ENCODE measurements at places on chromosomes 3 and 15.
A peak's percentile ranks its signal among the peaks of the same experiment; 100 is the strongest.

GRCh38 chr3:40763807-40764206, 239.0 kb downstream of the ZNF621 start:
- DNase-seq, result no peak
- no peaks in the 10 kb centered on the region for H3K27me3 ChIP-seq
- H3K36me3 ChIP-seq, result no peaks in the 10 kb centered on the region
- no peak overlapping the region for H3K27ac ChIP-seq

- H3K4me1 ChIP-seq, result peaks cover 5% of the 10 kb centered on the region
- H3K27ac ChIP-seq, result no peak overlapping the region
- DNase-seq, result no peak
Observed at GRCh38 chr3:78724859-78725258, 1042.9 kb downstream of the ROBO1 start.

DNA sequence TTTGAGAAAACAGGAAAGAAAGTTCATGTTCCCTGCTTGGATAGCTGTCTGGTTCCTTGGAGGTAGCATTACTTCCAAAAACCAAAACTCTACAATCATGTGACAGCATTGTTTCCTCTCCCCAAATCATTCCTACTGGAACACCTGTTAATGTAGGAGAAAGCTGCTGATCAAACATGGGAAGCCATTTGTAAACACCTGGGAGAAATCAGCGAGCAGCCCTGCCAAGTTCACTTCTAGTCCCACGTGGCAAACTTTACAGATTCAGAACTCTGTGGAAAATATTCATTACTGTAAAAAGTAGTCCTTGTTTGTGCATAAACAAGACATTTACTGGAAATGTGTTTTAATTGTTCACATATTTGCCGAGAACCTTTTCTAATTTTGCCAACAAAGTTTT, 275.5 kb upstream of the AZI2 start:
- no peak for DNase-seq
- H3K27ac ChIP-seq, result no peak overlapping the region
- no peak overlapping the region for H3K4me3 ChIP-seq
- H3K27me3 ChIP-seq, result no peaks in the 10 kb centered on the region
- H3K4me1 ChIP-seq, result no peaks in the 10 kb centered on the region

- no peaks in the 10 kb centered on the region for H3K36me3 ChIP-seq
- DNase-seq, result no peak
- no peak overlapping the region for H3K27ac ChIP-seq
- no peaks in the 10 kb centered on the region for H3K4me1 ChIP-seq
- no peak overlapping the region for H3K4me3 ChIP-seq
Observed at GRCh38 chr15:47897525-47897924, 180.2 kb downstream of the SEMA6D start.

DNA sequence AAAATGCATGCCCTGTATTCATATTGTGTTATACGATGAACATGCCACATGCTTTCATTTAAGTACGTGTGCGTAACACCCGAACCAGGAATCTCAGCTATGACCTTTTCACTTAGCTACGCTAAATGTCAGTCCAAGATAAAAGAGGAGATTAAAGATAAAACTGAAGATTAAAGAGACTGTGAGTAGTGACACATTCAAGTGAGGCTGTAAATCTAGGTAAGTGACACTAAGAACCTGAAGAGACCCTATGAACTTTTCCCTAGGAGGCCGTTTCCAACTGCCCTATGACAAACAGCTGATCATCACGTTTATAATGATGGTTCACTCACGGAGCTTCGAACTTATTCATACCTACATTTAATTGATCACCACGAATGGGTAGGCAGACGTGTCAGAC, 32.2 kb downstream of the TFRC start:
- no peak overlapping the region for H3K27ac ChIP-seq
- H3K36me3 ChIP-seq, result peaks cover 70% of the 10 kb centered on the region
- no peaks in the 10 kb centered on the region for H3K4me1 ChIP-seq
- no peak overlapping the region for H3K4me3 ChIP-seq

DNA sequence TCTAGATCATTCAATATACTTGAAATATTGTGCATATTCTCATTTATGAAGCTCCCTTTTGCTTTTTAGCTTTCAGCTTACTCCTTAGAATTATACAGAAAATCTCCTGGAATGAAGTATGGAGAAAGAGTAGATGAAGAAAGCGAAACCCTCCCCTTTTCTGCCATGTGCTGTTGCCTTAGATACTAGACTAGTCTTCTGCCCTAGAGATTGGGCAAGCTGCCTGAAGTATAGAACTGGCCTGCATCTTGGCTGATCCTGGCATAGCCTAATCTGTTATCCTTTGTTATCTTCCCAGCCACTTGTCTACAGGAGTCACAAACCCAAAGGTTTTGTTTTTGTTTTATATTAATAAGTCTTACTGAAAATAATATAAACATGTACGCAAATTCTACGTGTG, 138.8 kb downstream of the RBPMS2 start:
- no peaks in the 10 kb centered on the region for H3K27me3 ChIP-seq
- peaks cover 52% of the 10 kb centered on the region for H3K4me1 ChIP-seq
- no peak overlapping the region for H3K4me3 ChIP-seq
- no peak for DNase-seq

- H3K4me1 ChIP-seq, result no peaks in the 10 kb centered on the region
- no peak overlapping the region for H3K27ac ChIP-seq
- no peak overlapping the region for H3K4me3 ChIP-seq
- no peak for DNase-seq
Observed at GRCh38 chr15:48283396-48284145, 47.7 kb upstream of the DUT start.

- DNase-seq, result no peak
- H3K27ac ChIP-seq, result no peak overlapping the region
- H3K4me1 ChIP-seq, result no peaks in the 10 kb centered on the region
- H3K36me3 ChIP-seq, result no peaks in the 10 kb centered on the region
- H3K27me3 ChIP-seq, result no peaks in the 10 kb centered on the region
Observed at GRCh38 chr15:101520395-101520794, 30.9 kb upstream of the PCSK6 start.

DNA sequence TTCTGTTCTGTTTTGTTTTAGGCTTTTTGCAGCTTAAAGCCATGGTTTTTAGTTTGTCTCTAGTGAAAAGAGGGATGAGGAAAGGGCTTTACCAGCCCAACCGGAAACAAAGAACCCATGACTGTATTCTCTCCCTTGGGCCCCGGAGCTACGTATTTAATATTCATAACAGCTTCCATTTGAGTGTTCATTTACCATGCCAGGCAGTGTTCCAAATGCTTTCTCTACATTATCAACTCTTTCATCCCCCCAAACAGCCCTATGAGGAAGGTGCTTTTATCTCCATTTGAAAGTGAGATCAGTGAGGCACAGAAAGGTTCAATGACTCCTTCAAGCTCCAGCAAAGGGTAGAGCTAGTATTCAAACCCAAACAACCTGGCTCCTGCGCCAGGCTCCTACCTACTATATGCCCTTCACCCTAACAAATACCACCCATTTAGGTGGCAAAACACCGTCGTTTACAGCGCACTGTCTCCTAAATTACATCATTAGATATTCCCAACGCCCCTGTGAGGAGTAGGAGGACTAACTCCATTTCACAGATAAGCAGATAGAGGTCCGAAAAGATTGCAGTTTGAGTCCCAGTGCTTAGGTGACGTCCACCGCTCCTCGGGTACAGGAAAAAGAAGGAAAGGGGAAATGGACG, 27.9 kb downstream of the GTPBP8 start:
- H3K27ac ChIP-seq, result peak overlapping the region; percentile 98
- H3K27me3 ChIP-seq, result no peaks in the 10 kb centered on the region
- peaks cover 13% of the 10 kb centered on the region for H3K4me1 ChIP-seq
- no peak for DNase-seq
- peak overlapping the region; percentile 96 for H3K4me3 ChIP-seq

- H3K4me3 ChIP-seq, result no peak overlapping the region
- DNase-seq, result no peak
- H3K27me3 ChIP-seq, result no peaks in the 10 kb centered on the region
Observed at GRCh38 chr3:122295266-122296062, 29.6 kb upstream of the CSTA start.

DNA sequence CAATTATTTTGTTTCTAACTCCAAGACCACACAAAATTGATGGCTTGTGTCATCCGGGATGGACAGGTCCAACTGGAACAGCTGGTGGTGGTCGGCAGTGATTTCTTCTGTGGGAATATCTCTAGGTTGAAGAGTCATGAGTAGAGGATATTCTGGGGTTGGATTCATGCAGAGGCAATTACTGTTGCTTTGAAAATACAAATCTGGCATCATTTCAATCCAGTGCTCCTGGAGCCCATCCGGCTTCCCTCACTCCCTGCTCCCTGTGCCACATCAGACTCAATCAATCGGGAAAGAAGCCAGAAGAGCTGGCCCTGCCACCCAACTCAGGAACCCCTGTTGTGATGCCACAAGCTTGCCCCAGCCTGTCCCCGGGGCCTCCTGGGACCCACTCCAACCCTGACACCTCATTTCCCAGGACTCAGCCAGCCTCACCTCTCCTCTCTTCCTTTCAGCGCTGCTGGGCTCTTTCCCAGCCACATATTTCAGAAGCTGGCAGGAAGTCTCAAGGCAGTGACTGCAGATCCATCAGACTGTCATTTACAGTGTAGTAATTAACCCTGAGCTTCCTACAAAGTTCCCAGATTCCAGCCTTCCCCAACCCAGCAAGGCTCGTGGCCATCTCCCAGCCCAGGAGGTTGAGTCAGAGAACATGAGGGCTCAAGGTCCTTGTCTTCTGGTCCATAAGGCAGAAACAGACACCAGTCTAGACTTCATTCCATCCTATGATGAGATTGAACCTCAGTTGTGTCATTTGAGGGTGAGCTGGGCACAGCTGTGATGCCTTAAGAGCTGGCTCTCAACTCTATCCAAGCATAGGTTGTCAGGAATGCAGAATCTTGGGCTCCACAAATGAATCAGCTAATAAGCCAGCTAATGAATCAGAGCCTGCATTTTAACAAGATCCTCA, 114.0 kb downstream of the FAM174B start:
- no peaks in the 10 kb centered on the region for H3K4me1 ChIP-seq
- H3K4me3 ChIP-seq, result no peak overlapping the region
- H3K36me3 ChIP-seq, result no peaks in the 10 kb centered on the region
- DNase-seq, result no peak

GRCh38 chr15:40332113-40332781, 8.5 kb downstream of the CCDC9B start:
- no peaks in the 10 kb centered on the region for H3K4me1 ChIP-seq
- H3K36me3 ChIP-seq, result no peaks in the 10 kb centered on the region
- no peaks in the 10 kb centered on the region for H3K27me3 ChIP-seq
- no peak overlapping the region for H3K4me3 ChIP-seq
- peak overlapping the region; percentile 90 for H3K27ac ChIP-seq

- H3K4me3 ChIP-seq, result no peak overlapping the region
- no peak for DNase-seq
- H3K4me1 ChIP-seq, result no peaks in the 10 kb centered on the region
- no peaks in the 10 kb centered on the region for H3K27me3 ChIP-seq
- no peaks in the 10 kb centered on the region for H3K36me3 ChIP-seq
Observed at GRCh38 chr3:124941771-124942170, 7.2 kb upstream of the MUC13 start.

DNA sequence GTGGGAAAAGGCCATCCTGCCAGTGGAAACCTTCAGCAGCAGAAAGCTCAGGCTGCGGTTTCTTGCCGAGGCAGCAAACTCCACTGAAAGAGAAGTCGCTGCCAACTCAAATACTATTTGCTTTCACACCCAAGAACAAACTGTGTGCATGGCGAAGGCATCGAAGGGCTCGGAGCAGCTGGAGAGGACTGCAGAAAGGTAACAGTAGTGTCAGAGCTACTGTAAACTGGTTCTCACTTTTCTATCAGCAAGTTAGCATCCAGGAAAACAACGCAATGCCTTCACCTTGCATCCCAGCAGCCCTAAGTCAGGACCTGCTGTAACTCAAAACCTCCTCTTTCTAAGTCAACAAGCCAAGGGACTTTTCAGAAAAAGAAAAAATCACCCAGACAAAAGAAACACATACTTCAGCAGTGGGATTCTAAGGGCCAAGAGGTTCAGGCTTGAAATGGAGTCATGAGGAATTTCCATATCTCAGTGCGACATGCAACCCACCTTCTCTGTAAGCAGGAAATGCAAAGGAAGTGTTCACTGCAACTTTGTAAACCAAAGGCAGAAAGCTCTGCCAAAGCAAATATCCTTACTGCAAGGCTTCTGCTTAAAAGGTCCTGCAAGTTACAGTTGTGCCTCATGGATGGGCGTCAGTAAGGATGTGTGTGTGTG, 193.5 kb downstream of the FOXP1 start:
- DNase-seq, result no peak
- no peak overlapping the region for H3K27ac ChIP-seq
- no peaks in the 10 kb centered on the region for H3K36me3 ChIP-seq

- no peaks in the 10 kb centered on the region for H3K36me3 ChIP-seq
- H3K4me1 ChIP-seq, result no peaks in the 10 kb centered on the region
- no peaks in the 10 kb centered on the region for H3K27me3 ChIP-seq
- no peak for DNase-seq
- no peak overlapping the region for H3K27ac ChIP-seq
Observed at GRCh38 chr3:194062830-194063229, 73.1 kb upstream of the HES1 start.

DNA sequence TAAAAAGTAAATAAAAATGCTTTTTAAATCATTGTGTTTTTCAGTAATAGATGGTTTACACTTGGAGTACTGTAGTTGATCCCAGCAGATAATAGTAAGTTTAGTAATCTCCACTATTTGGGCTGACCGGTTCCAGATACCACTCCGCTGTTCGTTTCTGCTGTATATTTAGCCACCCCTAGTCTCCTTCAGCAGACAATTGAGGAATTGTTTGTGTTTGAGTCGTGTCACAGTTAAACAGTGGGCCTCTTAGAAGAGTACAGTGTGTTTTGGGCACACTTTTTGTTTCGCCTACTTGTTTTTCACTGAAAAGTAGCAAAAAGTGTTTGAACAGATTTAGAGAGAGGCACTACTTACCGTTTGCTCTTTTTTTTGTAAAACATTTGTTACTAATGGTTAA, 33.2 kb downstream of the PAK2 start:
- H3K27ac ChIP-seq, result peak overlapping the region; percentile 90
- H3K36me3 ChIP-seq, result no peaks in the 10 kb centered on the region
- DNase-seq, result no peak
- no peak overlapping the region for H3K4me3 ChIP-seq

DNA sequence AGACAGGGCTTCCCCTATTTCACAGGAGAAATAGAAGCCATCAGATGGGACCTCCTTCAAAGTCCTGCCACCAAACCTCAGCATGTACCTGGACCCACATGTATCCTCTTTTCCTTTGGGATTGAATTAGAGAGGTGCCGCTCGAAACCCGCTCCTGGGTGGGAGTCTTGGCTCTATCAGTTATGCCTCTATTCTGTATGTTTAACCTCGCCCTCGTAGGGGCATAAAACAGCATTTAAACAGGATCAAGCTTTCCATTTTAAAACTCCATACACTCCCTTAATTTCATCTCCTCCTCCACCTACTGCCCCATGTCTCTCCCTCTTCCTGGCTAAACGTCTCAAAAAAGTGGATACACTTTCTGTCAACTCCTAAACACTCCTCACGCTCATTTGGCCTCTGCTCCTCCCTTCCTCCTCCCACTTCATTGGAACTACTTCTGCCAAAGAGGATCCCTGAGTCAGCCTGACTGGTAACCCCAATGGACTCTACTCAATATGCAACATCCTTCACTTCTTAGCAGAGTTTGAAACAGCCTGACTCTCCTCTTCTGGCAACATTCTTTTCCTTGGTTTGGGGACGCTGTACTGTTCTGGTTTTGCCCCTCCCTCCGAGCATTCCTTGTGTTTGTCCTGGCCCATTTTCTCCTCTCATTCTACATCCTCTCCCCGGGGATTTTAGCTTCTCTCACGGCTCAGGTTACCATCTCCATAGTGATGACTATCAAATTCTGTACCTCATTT, 23.0 kb upstream of the MUC20 start:
- peaks cover 22% of the 10 kb centered on the region for H3K4me1 ChIP-seq
- H3K27me3 ChIP-seq, result no peaks in the 10 kb centered on the region
- H3K27ac ChIP-seq, result peak overlapping the region; percentile 2
- no peak overlapping the region for H3K4me3 ChIP-seq
- H3K36me3 ChIP-seq, result no peaks in the 10 kb centered on the region
- peak; percentile 61 for DNase-seq

- H3K27me3 ChIP-seq, result no peaks in the 10 kb centered on the region
- no peaks in the 10 kb centered on the region for H3K4me1 ChIP-seq
- no peak for DNase-seq
- no peak overlapping the region for H3K4me3 ChIP-seq
Observed at GRCh38 chr15:61275901-61276300, 46.8 kb upstream of the RORA start.
